Foreskin fibroblast (primary cell): ENCODE measurements at places on chromosomes 3 and 15.

DNA sequence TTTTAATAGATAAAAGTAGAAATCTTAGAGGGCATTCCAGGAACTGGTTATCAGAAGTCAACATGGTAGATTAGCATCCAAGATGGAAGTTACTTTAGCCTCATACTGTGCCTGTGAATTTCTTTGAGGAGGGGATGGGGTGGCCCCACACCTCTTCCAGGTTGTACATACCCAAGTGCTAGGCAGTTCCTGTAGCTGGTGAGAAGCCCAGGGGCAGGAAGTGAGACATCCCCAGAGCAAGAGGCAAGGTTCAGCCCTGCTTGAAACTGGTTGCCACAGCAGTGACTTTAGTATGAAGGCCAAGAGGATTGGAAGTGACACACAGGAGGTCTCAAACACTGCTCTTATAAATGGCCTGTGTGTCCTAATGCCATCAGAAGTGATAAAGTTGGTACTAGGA, 11.9 kb downstream of the GTPBP8 start:
- DNase-seq = no peak

GRCh38 chr3:178042376-178042775, 493.9 kb upstream of the KCNMB2 start:
- no peak for DNase-seq

DNA sequence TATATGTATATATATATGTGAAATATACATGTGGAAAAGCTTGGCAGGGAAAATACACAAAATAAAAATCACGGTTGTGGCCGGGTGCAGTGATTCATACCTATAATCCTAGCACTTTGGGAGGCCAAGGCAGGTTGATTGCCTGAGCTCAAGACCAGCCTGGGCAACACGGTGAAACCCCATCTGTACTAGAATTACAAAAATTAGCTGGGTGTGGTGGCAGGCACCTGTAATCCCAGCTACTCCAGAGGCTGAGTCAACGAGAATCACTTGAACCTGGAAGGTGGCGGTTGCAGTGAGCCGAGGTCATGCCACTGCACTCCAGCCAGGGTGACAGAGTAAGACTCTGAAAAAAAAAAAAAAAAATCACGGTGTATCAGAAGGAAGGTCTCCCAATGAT, 20.8 kb upstream of the ARHGEF3 start:
- DNase-seq = no peak

DNA sequence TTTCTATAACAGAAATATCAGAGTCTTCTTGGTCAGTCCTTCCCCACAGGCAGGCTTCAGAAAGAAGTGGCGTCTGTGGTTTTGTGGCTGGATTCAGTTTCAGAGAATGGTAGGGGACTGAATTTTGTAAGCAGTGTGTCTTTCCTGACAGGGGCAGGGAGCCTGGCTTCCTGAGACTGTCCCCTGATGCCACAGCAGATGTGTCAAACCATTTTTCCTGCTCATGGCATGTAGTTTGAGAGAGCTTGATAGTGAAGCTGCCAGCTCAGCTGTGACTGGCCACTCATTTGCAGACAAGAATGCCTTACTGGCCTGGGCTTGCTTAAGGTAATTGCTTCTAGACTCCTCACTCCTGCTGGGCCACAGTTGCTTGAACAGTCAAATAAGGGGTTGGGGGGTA, 26.4 kb downstream of the LARS2 start:
- no peak for DNase-seq
